ENCODE measurements at places on chromosomes 12 and 14. TPM values are rescaled to one million over a fixed set of nuclear protein-coding genes. Genes with fewer than 3 reads are reported as not detected.

Gene C12orf54
- not detected for total RNA-seq

Gene ITGA7
- total RNA-seq, result 51.5 TPM

Gene SLC7A7
- total RNA-seq, result 1.9 TPM

Gene RAB15
- 2.6 TPM for total RNA-seq

Gene EGLN3
- total RNA-seq, result 0.06 TPM

Gene C12orf50
- 0.13 TPM for total RNA-seq

Gene ARID2
- 13.9 TPM for total RNA-seq

Gene LIN7A
- total RNA-seq, result 5.9 TPM

Gene LTA4H
- total RNA-seq, result 57.7 TPM

Gene CELA1
- total RNA-seq, result not detected

Gene KRT79
- not detected for total RNA-seq

Gene NOC4L
- 6.3 TPM for total RNA-seq

Gene INHBC
- total RNA-seq, result not detected

Gene ORAI1
- total RNA-seq, result 8.2 TPM
